Pancreas (tissue), 10 donors: ENCODE measurements at places on chromosomes 5 and 9.

GRCh38 chr9:3647652-3648051 lies 121.9 kb upstream of the RFX3 start:
- no peak for DNase-seq

GRCh38 chr5:63500242-63500641 lies 462.0 kb downstream of the HTR1A start:
- DNase-seq: no peak

DNA sequence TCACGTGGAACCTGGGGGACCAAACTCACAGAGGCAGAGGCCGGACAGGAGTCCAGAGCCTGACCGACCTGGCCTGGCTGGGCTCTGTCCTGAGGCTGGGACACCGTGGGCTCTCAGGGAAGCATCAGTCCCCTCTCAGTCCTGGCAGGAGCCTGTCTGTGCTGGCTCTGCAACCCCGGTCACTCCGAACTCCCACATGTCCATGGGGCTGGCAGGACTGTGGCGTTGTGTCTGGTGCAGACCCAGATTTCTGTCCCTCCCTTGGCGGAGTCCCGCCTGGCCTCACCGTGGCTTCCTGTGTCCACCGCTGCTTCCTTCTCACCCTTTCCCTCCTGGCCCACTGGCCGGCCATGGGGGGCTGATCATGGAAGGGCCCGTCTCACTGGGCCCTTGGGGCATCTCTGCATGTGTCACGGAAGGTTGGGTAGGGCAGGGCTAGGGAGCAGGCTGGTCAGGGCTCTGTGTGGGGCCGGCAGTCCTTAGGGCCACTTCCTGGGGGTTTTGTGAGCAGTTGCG lies 68.8 kb downstream of the RXRA start:
- DNase-seq: no peak

DNA sequence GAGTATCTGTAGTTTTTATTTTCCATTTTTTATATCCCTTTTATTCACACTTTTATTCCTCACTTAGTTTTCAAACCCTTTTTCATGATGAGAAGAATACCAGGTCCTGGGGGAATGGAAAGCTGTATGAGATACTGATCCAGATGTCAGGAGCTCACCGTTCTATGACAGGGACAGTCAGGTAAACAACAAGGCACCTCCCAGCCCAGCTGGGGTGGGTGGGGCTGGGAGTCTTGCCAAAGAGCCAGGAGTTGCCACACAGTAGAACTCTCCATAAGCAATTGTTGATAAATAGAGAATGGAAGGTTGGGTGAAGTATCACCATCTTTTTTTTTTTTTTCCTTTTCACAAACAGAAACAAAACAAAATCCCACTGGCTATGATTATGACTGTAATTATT lies 225.8 kb downstream of the NSG2 start:
- DNase-seq: no peak

GRCh38 chr5:117888688-117889087 lies 1099.7 kb downstream of the DTWD2 start:
- DNase-seq: no peak

- DNase-seq: no peak
These were observed 57.4 kb upstream of the PLPP6 start for GRCh38 chr9:4604678-4605095.

- no peak for DNase-seq
These were observed 516.6 kb downstream of the RAB3C start for GRCh38 chr5:59099270-59099994.

DNA sequence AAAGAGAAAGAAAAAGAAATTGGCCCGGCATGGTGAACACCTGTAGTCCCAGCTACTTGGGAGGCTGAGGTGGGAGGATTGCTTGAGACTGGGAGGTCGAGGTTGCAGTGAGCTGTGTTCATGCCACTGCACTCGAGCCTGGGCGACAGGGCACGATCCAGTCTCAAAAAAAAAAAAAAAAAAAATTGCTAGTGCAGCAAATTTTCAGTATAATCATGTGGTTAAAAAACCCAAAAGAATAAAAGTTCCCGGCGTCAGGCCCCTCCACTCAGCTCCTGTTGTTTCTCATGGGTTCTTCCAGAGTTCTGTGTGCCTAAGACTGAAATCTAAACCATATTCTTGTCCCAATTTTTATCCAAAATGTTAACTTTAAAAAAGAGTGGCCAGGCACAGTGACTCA lies 49.1 kb downstream of the WNK2 start:
- DNase-seq: no peak

DNA sequence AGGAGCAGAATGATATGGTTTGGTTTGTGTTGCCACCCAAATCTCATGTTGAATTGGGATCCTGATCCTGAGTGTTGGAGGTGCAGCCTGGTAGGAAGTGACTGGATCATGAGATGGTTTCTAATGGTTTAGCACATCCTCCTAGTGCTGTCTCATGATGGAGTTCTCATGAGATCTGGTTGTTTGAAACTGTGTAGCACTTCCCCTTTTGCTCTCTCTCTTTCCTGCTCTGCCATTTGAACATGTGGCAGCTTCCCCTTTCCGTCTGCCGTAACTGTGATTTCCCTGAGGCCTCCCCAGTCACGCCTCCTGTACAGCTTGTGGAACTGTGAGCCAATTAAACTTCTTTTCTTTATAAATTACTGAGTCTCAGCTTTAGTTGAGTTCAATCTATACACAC lies 756.8 kb upstream of the CDH6 start:
- no peak for DNase-seq

- no peak for DNase-seq
These were observed 69.3 kb upstream of the STC2 start for GRCh38 chr5:173397516-173397915.

GRCh38 chr9:114790521-114790920 lies 15.3 kb downstream of the TNFSF15 start:
- no peak for DNase-seq
